Right ventricle myocardium superior (tissue), 1 donor: ENCODE measurements at places on chromosomes 2 and 18. TPM values are rescaled to one million over a fixed set of nuclear protein-coding genes. Genes with fewer than 3 reads are reported as not detected.

DNA sequence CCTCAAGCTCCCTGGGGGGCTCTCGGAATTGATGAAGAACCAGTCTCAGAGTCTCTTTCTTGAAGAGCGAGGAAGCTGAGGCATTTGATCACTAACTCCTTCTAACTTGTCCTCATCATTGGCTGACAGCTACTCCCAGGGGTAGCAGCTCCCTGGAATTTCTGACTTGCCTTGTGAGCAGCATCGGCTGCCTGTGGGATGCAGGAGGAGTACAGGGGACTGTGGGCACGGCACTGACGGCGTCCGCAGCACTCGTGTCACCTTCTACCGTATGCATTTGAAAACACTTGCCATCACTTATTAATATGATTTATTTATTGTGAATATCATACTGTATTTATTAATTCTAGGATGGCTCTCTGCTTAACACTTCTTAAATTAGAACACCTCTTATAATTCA, 175.0 kb downstream of the MIB1 start:
- DNase-seq, result no peak

DNA sequence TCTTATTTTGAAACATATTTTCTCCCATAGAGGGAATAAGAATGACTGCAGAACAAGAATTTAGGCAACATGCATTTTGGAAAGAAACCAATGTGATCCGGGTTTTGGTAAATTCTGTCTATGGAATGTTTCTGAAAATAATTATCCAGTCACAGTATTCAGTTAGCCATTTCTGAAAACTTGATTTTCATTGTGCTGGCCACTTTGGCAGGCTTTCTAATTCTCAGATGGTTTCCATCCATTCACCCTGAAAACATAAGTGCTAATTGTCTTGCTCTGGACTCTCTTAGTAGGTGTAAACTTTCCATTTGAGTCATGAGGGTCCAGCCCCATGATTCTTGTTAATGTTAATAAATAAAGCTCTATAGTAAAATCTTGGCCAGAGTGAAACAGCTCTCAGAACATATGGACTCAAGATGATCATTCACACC, 176.5 kb downstream of the RBM43 start:
- no peak for DNase-seq

DNA sequence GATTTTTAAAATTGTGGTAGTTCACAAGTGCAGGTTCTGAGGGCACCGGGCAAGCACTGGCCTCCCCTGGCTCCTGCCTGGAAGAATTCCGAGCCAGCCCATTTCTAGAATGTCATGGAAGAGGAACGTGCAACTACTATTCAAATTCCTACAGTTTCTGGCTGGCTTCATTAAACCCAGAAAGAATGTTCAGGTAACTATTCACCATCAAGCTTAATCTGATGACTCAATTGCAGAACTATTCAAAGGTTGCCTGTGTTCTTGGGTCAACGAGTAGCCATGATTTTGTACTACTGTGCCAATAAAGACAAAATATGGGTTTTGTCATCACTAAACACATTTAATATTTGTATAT, 14.3 kb upstream of the MFF start:
- DNase-seq, result no peak

- no peak for DNase-seq
Observed at GRCh38 chr18:65919663-65920062, 168.9 kb downstream of the CDH7 start.

DNA sequence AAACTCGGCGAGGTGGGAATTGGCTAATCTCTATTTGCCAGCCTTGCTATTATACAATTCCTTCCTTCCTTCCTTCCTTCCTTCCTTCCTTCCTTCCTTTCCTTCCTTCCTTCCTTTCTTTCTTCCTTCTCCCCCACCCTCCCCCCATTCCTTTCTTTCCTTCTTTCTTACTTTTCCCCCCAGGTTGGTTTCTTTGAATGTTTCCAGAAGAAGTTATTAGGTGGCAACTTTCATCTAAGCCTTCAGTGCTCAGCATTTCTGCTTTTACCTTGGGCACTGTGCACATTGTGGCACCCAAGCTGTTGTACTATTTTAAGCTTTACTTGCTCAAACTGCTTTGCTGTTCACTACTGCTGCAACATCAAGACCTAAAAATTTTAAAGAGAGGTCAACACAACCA, 17.2 kb upstream of the CSRNP3 start:
- no peak for DNase-seq

GRCh38 chr2:66082581-66082980, 352.3 kb upstream of the MEIS1 start:
- DNase-seq, result no peak

- peak; percentile 85 for DNase-seq
Observed at GRCh38 chr18:37299471-37300304, 265.9 kb downstream of the CELF4 start.

Gene LDLRAD4
- total RNA-seq, result 29.3 TPM

- no peak for DNase-seq
Observed at GRCh38 chr2:66839551-66840320, 404.8 kb downstream of the MEIS1 start.

- no peak for DNase-seq
Observed at GRCh38 chr2:163625632-163626031, 110.2 kb downstream of the FIGN start.

Gene EML6
- 0.56 TPM for total RNA-seq

DNA sequence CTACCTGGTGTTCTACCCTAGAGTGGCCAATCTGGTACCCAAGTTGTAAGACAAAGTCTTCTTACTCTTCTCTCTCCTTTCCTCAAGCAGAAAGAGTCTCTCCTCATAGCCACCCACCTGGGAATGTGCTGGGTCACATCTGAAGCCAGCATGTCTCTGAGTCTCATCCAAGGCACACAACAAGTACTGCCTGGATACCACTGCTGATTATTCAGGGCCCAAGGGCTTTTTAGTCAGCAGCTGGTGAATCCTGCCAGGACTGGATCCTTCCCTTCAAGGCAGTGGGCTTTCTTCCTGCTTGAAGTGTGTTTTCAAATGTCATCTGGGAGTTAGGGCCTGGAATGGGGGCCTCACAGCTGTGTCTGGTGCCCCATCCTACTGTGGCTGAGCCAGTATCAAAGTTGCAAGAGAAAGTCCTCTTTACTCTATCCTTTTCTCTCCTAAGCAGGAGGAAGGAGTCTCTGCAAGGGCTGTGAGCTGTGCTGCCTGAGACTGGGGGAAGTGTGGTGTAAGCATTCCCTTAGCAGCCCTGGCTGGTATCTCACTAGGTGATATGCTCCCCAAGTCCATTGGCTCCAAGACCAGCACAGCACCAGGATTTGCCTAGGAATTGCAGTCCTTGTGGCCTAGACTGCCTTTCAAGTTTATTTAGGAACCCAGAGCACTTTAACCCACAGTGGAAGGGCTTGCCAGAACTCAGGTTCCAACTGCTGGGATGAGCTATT, 27.2 kb downstream of the OXER1 start:
- DNase-seq, result no peak

- no peak for DNase-seq
Observed at GRCh38 chr2:224085246-224085645, 46.2 kb upstream of the SERPINE2 start.

DNA sequence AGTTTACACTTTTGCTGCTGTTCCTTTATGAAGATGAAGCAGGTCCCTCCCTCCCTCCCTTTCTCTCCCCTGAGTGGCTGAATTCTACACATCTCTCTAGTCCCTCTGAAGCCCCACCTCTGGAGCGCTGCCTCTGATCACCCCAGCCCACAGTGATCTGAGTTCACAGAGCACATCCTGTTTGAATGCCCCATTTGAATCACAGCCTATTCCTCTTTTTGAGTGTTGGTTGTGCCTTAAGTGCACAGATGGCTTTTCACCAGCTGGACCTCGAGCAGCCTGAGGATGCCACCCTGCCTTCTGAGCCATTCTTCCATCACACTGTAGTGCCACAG, 87.1 kb downstream of the ITGB1BP1 start:
- no peak for DNase-seq

Gene ACVR1C
- 0.54 TPM for total RNA-seq

GRCh38 chr2:130823171-130823885, 13.4 kb upstream of the ARHGEF4 start:
- DNase-seq, result peak; percentile 30

Gene NT5DC4
- not detected for total RNA-seq

GRCh38 chr2:137190411-137191195, 425.3 kb downstream of the THSD7B start:
- DNase-seq, result peak; percentile 52
